ENCODE measurements at places on chromosomes 1 and 21. TPM values are rescaled to one million over a fixed set of nuclear protein-coding genes. Genes with fewer than 3 reads are reported as not detected.

DNA sequence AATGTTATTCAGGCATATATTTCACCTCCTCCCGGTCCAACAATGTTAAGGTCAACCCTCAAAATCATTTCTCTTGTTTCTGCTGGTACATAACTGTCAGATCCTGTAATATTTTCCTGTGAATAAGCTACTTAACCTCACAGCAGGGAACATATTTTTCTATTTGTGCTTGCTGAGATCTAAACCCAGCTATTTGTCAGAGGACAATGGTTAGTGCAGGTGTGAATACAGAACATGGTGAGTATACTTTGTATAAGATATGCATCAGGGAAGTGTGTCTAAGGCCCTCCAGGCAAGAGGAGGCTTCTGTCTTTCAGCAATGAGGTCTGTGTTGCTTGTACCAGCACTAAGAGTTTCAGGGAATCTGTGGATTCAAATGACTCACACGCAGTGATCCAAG is 970.6 kb downstream of the NCAM2 start:
- no peak for ATAC-seq

GRCh38 chr1:52145137-52145536 is 3.2 kb downstream of the ZFYVE9 start:
- no peak for ATAC-seq

DNA sequence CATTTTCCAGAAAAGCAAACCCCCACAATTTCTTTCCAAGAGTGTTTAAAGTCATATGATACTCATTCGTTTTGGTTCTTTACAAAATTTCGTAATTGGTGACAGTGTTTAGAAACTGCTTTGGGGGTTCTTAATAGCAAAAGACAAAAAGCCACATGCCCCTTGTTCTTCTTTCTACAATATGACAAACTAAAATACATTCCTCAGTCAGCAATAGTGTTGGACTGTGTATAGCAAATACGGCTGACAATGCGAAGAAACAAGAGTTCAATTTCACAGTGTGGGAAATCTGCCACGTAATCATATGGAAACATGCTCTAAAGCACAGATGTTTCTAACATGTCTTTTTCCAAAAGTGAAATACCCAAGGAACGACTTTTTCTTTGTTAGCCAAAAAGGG is 7.6 kb upstream of the IFNAR1 start:
- ATAC-seq, result no peak

Gene FCRLB
- total RNA-seq, result 0.81 TPM

Gene CFHR2
- total RNA-seq, result not detected

Measured in gastroesophageal sphincter (tissue), 4 donors.